ENCODE measurements at places on chromosomes 3 and 15.

- DNase-seq: no peak
Measured at GRCh38 chr3:20405744-20406143, 219.7 kb upstream of the SGO1 start.

DNA sequence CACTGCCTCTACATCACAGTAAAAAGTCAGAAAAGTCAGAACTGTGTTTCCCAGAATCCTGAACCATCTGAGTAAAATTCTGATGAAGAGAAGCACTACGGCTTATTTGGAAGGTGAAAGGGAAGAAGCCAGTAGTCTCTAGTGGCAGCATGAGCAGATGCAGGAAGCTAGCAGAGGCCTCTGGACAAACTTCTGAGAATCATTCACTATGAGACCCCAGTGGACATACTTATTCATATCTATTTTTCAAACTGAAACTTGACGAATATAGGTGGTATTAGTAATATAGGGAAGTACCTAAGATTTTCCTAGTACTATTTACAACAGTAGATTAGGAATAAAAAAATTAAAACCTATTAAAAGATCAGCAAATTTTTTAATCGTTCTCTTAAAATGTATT is 272.8 kb upstream of the TTC14 start:
- no peak for DNase-seq

- DNase-seq: no peak
Measured at GRCh38 chr3:14418296-14419250, 16.2 kb downstream of the SLC6A6 start.

- DNase-seq: no peak
Measured at GRCh38 chr15:74062671-74063070, 19.7 kb downstream of the GOLGA6A start.

DNA sequence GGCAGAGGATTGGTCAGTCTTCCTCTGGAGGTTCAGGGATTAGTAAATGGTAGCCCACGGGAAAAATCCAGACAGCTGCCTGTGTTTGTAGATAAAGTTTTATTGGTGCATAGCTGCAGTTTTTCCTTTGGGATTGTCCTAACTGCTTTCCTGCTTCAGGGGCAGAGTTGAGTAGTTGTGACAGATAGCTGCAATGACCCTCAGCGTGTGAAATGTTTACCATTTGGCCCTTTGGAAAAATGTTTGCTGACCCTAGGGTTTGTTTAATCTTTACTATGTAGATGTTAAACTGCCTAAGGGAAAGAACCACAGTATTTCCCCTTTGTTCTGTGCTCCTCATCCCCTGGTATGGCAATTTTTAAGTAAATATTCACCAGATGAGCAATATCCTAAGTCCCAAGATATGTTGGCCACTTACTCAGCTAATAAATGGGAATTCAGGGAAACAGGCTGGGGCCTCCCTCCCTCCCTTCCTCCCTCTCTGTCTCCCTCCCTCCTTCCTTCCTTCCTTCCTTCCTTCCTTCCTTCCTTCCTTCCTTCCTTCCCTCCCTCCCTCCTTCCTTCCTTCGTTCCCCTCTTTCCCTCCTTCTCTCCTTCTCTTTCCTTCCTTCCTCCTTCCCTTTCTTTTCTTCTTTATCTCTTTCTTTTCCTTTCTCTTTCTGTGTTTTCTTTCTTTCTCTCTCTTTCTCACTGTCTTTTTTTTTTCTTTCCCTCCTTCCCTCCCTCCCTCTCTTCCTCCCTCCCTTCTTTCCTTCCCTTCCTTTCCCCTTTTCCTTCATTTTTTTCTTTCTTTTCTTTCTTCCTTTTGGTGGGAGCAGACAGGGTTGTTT is 234.6 kb upstream of the BHLHE40 start:
- peak; percentile 6 for DNase-seq

GRCh38 chr3:52245322-52246263 is at the start of gene PPM1M:
PPM1M (plus strand) TSS chr3:52245759; CDS start chr3:52245825, 66 bp downstream.
- DNase-seq: no peak

DNA sequence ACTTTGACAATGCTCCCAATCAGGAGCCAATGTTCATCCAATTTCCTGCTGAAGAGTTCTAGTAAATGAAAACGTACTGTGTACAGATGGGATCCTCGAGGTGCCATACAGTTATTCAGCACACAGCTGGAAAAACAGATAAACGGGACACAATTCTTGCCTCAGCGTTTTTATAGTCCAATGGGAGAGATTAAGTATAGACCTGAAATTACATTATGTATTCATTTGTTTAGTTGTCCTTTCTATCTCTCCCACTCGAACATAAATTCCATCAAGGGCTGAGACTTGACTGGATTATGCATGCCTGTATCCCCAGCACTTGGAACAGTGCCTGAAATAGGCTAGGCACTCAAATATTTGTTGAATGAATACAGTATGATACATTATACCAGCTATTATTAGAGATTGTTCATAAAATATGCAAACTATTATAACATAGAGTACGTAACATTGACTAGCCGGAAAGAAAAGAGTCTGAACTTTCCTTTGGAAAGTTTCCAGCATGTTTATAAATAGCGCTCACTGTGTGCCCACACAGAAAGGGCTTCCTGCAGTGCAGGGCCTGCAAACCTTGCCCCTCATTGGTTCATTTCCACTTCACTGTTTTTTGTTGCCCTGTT is 27.4 kb upstream of the SNTN start:
- no peak for DNase-seq

DNA sequence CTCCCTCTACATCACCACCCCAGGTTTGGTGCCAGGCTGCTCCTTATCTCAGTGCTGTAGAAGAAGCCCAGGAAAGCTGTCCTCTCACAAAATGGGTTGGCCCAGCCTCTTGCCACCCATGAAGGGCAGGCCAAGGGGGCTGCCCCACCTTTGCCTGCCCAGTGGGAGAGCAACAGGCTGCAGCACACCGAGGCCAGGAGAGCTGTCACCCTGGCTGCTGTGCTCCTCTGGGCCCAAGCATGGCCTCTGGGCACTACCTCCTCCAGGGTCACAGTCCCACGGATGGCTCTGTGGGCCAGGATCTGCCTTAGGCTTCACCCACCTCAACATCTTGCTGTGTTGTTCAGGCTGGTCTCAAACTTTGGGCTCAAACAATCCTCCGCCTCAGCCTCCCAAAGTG is 6.4 kb upstream of the STAB1 start:
- DNase-seq: no peak

GRCh38 chr3:126959921-126960603 is 22.9 kb upstream of the PLXNA1 start:
- no peak for DNase-seq

DNA sequence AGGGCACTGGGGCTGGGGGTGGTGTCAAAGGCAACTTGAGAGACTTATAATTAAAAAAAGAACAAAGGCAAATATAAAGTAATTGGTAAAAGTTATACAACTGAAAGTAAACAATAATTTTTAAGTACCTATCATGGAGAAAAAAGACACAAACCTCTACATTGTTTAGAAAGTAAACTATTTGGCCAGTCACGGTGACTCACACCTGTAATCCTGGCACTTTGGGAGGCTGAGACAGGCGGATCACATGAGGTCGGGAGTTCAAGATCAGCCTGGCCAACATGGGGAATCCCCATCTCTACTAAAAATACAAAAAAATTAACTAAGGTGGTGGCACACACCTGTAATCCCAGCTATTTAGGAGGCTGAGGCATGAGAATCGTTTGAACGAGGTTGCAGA is 25.8 kb downstream of the RPSA start:
- no peak for DNase-seq

GRCh38 chr3:99484871-99485270 is 153.5 kb upstream of the COL8A1 start:
- DNase-seq: no peak

- no peak for DNase-seq
Measured at GRCh38 chr15:89740137-89740536, 10.9 kb downstream of the MESP1 start.

DNA sequence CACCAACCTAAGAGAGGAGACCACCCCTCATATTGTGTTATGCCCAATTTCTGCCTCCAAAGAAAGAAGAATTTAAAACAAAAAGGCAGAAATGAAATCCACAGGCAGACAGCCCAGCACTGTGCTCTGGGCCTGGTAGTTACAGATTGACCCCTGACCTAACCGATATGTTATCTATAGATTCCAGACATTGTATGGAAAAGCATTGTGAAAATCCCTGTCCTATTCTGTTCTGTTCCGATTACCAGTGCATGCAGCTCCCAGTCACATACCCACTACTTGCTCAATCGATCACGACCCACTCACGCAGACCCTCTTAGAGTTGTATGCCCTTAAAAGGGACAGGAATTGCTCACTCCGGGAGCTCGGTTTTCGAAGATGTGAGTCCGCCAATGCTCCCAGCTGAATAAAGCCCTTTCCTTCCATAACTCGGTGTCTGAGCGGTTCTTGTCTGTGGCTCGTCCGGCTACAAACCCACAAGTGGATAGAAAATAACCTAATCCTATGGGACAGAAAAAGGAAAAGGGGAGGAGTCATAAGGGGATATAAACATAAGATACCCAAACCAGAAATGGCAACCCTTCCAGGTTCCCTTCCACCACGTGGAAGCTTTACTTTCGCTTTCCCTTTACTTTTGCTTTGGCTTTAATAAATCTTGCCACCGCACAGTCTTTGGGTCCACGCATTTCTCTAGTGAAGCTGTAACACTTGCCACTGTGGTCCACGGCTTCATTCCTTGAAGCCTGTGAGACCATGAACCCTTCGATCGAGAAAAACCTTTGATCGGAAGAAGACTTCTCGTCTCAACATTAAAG is 1.7 kb upstream of the CFAP91 start:
- no peak for DNase-seq

GRCh38 chr3:171059978-171060377 is 33.5 kb upstream of the SLC2A2 start:
- DNase-seq: no peak

GRCh38 chr3:70078778-70079177 is 79.2 kb downstream of the SAMMSON start:
- no peak for DNase-seq

DNA sequence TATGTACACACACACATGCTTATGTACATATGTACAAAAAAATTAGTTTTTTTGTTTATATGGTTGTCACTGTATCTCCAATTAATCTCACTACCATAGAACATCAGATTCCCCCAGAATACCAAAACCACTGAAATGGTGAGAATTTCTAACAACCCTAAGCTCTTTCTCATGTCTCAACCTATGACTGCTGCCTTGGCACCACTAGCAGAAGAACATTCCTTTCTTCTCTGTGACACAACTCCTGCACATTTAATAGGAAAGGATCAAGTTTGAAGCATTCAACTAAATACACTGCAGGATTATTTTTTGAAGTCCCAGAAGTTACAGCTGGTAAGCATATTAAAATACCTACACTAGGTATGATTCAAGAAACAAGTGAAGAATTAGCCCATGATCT is 109.6 kb downstream of the FAM174B start:
- DNase-seq: no peak

DNA sequence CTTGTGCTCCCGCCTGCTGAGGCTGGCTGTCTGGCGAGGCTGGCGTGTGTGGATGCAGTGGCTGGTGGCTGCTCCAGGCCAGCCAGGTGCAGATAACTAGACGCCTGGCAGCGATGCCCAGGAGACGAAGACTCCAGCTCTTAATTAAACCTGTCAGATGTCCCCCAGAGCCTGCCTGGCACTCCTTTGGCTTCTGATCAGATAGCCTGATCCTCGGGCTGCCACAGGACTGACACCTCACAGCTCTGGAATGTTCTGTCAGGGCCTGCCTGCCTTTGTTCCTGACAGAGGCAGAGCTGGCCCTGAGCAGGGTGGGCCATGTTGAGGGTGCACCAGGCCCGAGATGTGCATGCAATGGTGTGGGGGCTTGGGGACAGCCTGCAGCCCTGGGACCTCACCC is 36.5 kb downstream of the PLXNA1 start:
- no peak for DNase-seq

DNA sequence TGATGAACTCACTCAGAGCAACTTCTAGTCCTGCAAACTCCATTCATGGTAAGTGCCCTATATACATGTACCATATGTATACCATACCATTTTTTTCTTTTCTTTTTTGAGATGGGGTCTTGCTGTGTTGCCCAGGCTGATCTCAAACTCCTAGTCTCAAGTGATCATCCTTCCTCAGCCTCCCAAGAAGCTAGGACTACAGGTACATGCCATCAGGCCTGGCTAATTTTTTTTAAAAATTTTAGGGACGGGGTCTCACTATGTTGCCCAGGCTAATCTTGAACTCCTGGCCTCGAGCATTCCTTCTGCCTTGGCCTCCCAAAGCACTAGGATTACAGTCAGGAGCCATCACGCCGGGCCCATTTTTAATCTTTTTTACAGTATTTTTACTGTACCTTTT is 67.3 kb upstream of the MFGE8 start:
- no peak for DNase-seq

DNA sequence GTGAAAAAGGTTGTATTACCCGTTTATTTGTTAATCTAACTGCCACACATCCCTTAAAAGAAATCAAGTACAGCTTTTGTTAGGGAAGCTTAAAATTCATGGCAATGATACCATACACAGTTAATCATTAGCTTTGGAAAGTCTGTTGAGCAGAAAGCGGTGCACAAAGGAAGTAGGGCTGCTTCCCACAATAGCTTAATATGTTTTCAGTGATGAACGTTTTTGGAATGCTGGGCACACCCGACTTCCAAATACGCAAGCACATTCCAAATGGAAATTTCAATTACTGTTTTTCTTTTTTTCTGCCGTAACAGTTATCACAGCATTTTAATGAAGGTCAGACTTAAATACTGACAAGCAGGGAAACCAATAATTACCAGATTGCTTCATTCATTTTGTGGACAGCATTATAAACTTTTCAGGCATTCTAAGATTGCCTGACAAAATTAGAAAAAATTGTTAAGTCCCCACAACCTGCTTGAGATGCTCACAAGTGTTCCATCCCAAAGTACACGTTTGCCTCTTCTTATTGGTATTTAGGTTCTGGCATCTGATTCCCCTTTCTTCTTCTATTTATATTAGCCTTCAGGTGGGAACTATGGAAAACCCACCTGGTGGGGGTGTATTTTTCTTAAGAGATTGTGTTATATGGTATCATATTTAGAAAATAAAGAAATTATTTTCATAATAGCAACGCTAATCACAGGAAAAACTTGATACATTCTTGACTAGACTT is 1.1 kb upstream of the ECT2 start:
- DNase-seq: no peak

DNA sequence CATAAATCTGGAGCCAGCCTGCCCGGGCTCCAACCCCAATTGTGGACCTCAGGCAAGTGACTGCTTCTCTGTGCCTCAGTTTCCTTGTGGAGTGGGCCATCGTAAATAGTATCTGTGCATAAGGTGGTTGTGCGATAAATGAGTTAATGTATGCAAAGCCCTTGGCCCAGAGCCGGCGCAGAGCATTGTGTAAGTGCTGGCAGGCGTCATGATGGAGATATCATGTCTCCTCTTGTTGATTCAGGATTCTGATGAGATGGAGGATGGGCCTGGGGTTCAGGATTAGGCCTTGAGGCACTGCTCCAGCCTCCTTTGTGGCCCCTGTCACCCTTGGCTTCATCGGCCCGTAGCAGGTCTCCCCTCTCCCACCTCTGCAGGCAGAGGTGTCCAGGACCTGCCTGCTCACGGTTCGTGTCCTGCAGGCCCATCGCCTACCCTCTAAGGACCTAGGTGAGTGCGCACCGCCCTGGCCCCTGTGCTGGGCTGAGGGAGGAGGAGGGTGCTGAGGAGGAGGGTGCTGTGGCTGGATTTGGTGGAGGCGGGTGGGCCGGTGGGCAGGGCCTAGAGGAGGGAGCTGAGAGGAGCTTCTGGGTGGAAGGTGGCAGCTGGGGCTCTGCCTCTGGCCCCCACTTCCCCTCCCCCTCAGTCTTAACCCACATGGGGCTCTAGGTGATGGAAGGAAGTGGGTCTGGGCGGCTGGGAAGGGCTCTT is 1.3 kb downstream of the PLA2G4B start:
- no peak for DNase-seq

GRCh38 chr3:133588784-133589465 is 15.4 kb downstream of the CDV3 start:
- DNase-seq: no peak

GRCh38 chr3:56835650-56836227 is 34.0 kb upstream of the ARHGEF3 start:
- no peak for DNase-seq

Data from left forelimb (tissue), 1 donor.